Right ventricle myocardium superior (tissue), 1 donor: ENCODE measurements at places on chromosomes 4 and X.

DNA sequence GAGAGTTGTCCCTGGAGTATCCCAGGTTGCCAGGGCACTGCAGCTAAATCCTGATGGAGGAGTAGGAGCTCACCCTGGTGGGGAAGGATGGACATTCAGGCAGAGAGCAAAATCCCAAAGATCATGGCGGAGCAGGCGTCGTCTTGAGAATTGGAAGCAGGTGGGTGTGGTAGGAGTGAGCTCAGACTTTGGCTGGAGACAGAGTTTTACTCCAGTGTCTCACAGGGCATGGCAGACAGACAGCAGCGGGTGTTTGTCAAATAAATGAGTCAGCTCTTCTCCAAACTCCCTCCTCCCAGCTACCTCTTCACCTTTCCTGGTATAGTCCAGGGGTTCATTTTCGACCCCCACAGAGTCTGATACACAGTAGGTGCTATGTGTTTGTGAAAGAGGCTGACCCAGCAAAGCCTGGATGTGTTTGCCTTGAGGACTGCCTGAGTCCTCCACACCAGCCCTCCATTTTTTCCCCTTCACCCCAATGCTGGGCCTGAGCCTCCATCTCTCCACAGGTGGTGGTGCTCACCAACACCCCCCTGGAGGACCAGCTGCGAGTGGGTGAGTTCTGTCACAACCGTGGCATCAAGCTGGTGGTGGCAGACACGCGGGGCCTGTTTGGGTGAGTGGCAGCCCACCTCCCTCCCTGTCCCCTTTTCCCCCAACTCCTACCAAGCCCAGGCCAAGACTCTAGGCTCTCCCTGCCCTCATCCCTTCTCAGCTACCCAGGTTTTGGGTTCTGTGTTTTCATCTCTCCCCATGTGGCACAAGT, 6.9 kb downstream of the UBA1 start:
- peak; percentile 49 for DNase-seq

DNA sequence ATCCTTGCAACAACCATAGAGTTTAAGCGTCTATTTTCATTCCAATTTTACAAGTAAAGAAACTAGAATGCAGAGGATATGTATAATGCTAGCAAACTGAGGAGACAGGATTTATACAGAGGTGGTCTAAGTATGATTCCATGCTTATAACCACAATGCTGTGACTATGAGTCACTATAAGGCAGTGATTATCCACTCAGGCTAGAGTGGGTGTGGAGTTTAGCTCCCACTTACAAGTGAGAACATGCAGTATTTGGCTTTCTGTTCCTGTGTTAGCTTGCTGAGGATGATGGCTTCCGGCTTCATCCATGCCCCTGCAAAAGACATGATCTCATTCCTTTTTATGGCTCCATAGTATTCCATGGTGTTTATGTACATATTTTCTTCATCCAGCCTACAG, 41.6 kb upstream of the EDA2R start:
- DNase-seq: no peak

DNA sequence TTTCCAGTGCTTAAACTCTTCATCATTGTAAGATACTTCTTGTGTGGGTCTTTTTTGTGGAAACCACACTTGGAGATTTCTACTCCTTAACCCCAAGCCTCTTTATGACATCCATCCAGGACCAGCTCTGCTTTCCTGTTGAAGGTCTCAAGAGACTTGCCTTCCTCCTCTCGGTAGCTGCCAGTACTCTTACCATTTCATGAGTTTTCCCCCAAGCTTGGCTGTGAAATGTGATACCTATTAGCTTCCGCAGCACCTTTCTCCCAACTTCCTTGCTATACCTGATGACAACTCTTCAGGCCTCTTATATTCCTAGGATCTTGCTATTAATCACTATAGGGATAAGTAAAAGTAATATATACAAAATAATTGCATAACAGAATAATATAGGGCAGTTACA, 1.9 kb upstream of the DCK start:
- no peak for DNase-seq

GRCh38 chr4:21469438-21470300, 478.9 kb downstream of the KCNIP4 start:
- DNase-seq: no peak

DNA sequence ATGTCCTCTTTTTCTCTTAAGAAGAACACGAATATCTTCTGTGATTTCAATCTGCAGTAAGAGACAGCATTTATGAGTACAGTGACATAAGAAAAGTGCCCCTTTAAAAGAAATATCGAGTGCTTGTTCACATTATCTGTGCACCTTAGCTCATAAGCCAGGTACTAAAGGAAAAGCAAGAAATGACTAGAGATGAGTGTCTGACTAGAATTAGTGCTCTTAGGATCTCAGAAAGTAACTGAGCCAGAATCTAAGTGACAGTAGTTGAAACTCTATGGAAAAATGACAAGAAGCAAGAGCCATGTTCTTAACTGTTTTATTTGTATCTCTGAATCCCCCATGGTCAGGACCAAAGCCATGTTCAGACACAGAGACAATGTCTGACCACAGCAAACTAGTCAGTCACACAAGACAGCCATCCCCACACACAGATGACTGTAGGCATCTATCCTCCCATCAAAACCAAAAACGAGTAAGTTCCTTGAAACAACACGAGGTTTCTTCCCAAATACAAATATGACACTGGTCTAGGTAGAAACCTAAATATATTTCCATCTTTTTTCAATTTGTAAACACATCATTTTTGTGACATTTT, 36.8 kb downstream of the ACSL4 start:
- no peak for DNase-seq

- DNase-seq: no peak
Observed at GRCh38 chr4:165312506-165312905, 15.0 kb upstream of the MSMO1 start.
